ENCODE measurements at places on chromosomes 6 and 20.

- no peak for DNase-seq
These were observed 989 bp downstream of the SERINC3 start for GRCh38 chr20:44520881-44521280.

GRCh38 chr6:13454286-13455221 is 32.8 kb downstream of the GFOD1 start:
- no peak for DNase-seq

DNA sequence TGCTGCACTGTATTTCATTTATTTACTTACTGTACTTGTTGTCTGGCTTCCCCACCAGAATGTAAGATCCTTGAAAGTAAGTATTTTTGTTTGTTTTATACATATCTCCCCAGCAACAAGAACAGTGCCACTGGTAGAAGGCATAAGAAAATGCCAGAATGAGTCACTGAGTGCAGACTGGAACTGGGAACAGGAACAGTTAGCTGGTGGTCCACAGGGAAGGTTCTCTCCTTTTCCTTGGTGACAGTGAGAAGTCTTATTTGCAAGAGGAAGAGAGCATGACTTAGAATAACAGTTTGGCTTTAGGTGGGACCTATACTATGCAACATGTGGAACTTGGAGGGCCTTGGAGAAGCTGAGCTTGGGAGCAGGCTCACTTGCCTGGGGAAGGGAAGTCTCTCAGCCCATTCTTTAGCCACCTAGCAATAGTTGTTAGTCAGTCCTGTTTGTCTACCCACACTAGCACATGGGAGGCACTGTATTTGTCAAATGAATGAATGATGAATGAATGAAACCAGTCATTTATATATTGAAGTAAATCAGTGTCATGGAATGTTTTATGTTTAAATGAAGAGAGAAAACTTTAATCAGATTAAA is 203.5 kb downstream of the KCNQ5 start:
- DNase-seq: no peak

DNA sequence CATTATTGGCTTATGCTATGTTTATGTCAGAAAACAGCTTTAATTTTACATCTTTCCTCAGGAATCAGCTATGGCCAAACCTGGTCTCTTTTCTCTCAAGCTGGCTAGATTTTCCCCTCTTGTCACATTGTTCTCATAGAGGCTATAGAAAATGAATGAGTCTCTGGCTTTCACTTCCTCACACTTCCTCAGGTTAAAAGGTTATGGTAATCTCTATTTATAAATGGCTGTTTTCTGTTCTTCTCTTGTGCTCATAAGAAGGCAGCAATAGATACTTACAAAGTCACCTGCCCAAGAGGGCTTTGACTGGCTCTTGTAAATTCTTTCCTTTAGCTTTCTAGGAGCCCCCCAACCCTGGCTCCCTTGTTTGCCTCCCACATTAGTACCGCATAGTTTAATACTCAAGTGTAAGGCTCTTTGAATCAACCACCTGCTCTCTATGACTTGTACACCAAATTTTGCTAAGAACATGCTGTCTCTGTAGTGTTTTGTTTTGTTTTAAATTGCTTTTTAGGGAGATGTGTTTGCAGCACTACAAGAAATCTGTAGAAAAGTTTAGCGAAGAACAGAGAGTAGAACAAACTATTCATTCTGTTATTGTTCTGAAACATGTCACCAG is 897.4 kb upstream of the CITED2 start:
- DNase-seq: peak; percentile 100

- no peak for DNase-seq
These were observed 7.4 kb downstream of the FOXO3 start for GRCh38 chr6:108568101-108568500.

DNA sequence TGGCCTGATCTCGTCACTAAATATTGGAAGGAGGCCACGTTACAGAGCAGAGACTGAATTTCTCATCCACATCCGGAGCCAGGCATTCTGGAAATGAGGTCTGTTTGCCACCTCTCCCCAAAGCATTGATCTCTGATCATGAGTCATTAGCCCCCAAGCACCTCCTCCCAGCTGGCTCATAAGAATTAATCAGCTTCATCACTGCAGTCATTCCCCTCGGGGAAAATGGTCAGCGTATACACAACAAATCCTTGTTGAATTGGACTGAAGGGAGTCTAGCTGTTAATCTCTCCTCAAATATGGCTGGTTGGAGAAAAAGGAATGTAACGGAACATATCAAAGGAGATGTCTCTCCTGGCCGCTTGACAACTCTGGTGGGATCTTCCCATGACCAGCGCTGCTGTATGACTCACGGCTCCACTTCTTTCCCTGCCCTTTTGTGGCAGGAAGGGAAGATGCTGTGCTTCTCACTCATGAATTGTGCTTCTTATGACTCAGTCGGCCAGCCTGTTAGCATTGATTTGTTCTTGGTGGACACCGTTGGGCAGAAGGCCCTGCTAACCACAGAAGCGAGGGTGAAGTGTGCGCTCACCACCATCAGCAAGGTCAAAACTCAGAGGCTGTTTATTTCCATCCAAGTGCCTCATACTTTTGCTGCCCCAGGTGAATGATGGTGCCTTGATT is 76.7 kb downstream of the RNF182 start:
- DNase-seq: no peak

DNA sequence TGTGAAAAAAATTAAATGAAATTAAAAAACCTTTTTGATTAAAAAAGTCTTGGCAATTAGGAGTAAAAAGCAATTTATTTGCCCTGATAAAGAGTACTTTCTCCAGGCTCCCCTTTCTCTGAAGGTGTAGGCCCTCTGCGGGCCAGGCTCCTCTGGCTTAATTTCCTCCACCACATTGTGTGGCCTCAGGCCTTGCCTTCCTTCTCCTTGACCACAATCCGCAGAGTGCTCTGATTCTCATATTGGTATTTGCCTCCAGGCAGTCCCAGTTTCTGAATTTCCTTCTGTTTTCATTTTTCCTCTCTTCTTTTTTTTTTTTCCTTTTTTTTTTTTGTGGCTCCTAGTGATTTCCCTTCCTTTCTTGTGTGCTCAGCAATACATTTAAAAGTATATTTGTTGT is 96.4 kb downstream of the AIG1 start:
- no peak for DNase-seq

GRCh38 chr6:3310703-3311102 is 52.0 kb downstream of the PSMG4 start:
- DNase-seq: peak; percentile 30

GRCh38 chr6:51118792-51119191 is 300.1 kb downstream of the TFAP2B start:
- DNase-seq: no peak

DNA sequence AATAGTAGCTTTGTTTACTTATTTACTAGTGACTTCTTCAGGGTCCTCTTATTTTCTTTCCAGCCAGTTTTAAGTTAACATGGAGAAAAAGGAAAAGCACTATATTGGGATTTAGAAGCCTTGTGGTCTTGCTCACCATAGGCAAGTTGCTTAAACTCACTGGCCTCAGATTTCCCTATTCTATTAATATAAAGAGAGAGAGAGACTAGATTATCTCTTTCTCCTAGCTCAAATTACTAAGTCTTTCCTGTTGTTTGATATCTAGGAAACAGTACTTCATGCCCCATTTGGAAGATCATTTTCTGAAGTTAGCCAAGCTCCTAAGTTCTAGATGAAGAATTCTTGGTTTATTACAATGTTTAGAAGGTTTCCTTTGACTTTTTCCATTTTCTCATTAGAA is 32.5 kb downstream of the CTNNBL1 start:
- DNase-seq: no peak

DNA sequence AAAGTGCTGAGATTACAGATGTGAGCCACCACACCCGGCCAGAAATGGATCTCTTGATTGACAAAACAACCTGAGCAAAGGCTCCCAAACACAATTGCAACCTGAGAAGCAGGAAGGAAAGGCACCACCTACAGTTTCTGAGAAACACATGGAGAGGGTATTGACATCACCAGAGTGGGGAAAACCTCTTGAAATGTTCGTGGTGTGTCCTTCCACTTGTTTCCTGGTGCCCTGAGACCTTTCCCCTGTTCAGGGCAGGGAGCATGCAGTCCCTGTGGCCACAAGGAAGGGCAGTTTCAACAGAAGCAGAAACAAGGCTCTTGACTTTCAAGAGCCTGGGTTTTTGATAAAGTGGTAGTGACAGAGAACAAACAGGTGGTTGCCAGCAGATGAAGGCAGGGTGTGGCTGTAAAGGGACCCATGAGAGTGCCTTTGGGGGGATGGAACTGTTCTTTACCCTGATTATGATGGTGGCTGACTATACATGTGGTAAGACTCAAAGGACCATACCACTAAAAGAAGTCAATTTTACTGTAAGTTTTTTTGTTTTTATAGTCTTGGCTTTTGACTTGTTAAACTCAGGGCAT is 3.2 kb upstream of the BPIFA1 start:
- DNase-seq: peak; percentile 35

DNA sequence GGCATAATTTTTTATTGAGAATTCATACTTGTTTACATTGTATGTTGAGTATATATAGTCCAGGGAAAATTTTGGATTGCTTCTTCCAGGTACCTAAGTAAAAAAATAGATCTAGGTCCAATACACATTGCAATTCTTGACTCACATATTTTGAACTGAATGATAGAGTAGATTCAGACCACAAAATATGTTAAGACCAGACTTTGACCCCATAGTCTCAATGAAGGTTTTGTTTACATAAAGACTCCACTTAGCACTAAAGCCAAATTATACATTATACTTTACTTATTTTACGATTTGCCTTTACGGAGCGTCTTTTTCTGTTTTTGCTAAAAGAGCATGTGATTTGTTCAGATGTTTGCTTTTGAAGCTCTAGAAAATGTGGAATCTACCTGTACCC is 144.1 kb upstream of the PTCHD4 start:
- no peak for DNase-seq

DNA sequence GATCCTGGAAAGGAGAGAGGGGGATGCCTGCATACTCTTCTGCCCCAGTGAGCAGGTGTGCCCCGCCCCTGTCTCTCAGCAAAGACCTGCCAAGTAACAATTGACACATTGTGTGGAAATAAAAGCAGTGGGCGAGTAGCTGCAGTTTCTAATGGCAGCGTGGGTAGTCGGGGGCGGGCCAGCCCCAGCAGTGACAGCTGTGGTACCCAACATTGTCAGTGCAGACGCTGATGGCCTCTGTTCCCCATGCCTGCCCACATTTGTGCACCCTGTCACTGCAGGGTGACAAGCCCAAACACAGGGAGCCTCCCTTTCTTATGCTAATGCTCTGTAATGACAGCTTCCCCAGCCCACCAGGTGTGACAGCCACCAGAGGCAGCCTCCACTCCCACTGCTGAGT is 491.7 kb downstream of the DHX35 start:
- no peak for DNase-seq
